Stimulated activated CD4-positive, alpha-beta T cell treated with anti-CD3 and anti-CD28 coated beads, Interleukin-15, amount 100 ng/mL, for 1 hour (primary cell): ENCODE measurements at places on chromosomes 7 and 10.

- no peak for DNase-seq
Measured at GRCh38 chr10:109358325-109358724, 565.0 kb downstream of the XPNPEP1 start.

DNA sequence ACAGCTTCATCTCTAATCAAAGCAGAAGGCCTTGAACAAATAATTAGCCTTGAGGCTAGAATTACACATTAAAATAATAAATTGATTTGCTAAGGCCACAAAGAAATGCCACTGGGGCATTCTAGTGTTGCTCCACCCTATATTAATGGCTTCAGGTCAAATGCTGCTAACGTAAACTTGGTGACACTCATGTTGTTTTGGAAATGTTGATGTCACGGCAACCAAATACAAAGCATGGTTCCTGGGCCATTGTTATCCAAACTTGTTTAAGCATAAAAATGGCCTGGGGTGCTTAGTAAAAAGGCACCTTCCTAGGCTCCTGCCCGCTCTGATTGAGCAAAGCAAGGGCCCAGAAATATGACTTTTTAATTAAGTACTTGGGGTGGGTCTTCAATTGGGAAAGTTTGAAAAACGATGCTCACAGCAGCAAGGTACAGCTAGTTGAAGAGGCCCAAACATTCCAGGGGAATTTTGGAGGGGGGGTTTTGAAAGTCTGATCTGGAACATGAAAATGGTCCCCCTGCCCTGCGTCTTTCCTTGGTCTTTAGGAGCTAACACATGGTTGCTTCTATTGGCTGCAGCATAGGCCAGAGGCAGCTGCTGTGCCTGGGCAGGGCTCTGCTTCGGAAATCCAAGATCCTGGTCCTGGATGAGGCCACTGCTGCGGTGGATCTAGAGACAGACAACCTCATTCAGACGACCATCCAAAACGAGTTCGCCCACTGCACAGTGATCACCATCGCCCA lies 67.8 kb downstream of the ABCC2 start:
- DNase-seq, result no peak

- no peak for DNase-seq
Measured at GRCh38 chr7:70263471-70264255, 665.4 kb downstream of the AUTS2 start.

DNA sequence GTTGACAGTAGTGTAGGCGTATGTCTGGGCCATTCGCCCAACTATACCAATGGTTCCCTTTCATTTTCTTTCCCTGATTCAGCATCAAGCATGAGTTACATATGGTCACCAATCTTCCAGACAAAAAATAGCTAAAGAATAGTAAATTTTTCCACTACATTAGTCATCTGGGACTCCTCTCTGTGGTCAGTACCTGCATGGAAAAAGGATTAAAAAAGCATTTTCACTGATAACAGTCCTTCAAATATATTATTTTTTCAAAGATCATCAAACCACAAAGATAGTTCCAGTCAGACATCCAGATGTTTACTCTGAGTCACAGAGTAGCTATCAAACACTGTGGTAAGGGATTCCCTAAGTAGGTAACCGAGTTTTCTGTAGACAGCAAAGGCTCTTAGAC lies 302.6 kb upstream of the SEMA3D start:
- no peak for DNase-seq

DNA sequence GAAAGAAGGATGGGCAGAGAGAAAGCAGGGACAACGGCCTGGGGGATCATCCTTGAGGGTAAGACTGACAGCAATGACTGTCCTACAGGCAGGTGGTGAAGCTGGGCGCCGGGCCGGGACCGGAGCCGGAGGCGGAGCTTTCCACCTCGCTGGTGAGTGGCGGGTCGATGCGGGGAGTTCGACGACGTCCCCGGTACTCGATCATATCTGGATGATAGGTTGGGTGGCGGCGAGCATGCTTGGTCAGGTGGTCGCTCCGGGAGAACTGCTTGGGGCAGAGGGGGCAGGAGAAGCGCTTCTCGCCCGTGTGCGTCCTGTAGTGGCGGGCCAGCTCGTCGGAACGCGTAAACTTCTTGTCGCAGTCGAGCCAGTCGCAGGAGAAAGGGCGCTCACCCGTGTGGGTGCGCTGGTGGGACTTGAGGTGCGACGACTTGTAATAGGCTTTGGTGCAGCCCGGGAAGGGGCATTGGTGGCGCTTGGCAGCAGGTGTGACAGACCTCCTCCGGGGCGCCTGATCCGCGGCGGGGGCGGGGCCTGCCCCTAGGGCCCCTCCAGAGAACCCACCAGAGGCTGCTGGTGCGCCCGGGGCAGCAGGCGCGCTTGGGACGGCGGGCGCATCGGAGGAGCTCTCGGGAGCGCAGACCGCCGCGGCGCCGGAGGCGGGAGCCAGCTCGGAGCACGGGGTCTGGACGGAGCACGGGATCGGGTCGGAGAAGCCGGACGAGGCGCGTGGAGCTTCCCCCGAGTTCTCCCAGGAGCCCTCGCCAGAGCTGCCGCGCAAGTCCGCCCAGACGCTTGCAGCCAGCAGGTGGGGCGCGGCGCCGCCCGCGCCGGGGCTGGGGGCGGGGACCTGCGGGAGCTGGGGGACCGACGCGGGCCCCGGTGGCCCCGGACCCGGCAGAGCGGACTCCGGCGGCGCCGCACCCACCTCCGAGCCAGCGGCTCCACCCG lies 752 bp downstream of the KLF14 start:
- DNase-seq, result peak; percentile 16

DNA sequence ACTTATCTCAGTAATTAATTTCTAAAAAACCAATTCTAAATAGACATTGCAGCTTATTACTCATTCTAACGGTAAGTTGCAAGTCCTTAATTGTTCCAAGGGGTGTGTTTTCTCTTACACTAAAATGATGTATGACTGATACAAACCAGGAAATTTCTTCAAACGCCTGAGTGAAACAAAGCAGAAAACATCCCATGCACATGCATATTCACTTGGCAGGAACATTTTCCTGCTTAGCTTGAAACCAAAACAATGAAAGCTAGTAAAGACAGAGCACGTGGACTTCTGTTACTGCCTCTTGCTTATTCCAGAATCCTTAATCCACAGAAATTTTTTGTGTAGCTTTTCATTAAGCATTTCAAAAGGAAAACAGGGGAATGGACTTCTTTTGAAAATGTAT lies 187.7 kb downstream of the MTERF1 start:
- no peak for DNase-seq

GRCh38 chr7:150383710-150384397 lies 4.7 kb downstream of the ZNF775 start:
- DNase-seq, result no peak

DNA sequence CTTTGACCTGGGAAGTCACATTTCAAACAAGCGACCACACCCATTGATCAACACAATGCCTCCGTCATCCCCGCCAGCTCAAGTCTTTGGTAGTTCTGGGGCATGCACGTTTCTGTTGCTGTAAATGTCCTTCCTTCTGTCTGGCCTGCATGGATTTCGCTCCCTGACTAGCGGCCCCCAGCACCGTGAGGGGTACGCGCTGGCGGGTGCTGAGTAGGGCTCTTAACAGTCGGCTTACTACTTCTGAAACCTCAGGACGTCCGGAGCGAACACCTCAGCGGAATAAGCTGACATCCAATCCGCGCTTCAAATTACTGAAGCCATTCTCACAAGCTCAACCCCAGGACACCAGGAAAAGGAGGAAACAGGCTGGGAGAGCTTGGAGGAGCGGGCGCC lies 505 bp downstream of the NUDCD3 start:
- DNase-seq, result peak; percentile 19

DNA sequence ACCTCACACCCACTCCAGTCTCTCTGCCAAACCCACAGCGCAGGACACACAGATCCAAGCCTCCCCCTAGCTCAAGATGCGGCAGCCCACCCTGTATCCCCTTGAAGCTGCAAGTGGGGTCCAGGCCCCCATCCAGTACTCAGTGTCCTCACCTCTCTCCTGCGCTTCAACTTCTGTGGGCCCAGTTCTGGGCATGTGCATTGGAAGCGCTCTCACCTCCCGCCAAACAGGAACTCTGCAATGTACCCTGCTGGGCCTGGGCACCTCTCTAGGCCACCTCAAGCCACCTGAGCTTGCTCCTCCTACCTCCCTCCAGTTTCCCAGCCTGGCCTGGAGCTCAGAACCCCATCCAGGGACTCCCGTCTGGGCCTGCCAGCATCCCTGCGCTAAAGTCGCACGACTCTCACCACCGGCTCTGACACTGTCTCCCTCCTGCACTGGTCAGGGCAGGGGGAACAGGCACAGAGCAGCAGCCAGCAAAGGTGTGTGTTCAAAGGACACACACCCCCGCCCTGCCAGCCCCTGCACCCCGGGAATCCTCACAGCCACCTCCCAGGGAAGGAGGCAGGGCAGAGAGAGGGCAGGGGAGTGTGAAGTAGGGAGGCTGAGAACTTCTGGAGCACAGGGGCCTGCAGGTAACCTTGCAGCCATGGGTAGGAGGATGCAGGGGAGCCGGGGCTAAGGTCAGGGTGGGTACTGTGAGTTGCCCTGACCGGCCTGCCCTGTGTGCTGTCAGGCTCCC lies 51.7 kb upstream of the MSMB start:
- no peak for DNase-seq

DNA sequence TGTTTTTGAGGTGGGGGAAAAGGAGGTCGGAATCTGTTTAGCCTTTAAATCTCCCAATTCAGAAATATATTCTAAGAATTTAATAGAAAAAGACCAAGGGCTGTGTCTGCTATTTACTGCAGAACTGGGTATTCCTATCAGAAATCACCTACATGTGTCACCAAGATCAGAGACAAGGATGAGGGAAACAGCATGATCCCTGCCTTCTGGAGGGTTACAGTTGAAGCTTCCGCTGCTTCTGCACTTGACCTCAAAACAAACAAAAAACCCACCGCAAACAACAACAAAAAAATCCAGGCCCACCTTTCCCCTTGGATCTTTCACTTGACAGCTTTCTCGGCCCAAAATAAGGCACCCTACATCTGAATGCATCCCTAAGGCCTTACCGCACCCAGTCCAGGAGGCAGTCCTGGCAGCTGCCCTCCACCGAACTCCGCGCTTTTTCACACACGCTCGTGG lies 750 bp upstream of the CDK14 start:
- no peak for DNase-seq

GRCh38 chr7:139034336-139034735 lies 1.5 kb downstream of the ZC3HAV1L start:
- DNase-seq, result no peak

DNA sequence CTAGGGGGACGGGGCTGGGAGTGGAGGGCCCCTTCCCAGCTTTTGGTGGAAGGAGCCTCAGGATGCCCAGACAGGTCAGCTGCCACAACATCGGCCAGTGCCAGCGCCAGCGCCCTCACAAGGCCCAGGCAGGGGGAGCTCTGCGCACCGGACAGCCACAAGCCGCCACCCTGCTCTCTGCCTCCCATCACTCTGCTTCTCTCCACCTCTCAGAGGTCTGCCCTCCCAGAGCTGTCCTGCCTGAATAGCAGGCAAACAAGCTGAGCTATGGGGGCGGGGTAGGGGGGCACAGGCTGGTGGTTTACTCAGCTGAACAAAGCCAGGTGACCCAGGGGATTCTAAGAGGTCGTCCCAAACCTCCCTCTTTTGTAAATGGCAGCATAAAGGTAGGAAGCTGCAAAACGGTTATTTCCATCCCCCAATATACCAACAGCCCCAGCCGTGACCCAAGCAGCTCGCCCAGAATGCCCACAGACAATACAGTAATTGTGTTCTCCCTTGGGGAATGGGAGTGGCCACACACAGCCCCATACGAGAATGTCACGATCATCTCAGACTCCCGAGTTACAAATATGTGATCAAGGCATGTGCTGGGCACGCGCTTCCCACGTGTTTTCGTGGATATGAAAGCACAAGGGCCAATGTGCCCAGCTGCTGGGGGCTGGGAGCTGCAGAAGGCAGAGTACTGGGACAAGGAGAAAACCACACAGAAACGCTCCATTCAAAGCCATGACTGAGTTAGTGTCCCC lies 19.7 kb downstream of the FAM53B start:
- no peak for DNase-seq

DNA sequence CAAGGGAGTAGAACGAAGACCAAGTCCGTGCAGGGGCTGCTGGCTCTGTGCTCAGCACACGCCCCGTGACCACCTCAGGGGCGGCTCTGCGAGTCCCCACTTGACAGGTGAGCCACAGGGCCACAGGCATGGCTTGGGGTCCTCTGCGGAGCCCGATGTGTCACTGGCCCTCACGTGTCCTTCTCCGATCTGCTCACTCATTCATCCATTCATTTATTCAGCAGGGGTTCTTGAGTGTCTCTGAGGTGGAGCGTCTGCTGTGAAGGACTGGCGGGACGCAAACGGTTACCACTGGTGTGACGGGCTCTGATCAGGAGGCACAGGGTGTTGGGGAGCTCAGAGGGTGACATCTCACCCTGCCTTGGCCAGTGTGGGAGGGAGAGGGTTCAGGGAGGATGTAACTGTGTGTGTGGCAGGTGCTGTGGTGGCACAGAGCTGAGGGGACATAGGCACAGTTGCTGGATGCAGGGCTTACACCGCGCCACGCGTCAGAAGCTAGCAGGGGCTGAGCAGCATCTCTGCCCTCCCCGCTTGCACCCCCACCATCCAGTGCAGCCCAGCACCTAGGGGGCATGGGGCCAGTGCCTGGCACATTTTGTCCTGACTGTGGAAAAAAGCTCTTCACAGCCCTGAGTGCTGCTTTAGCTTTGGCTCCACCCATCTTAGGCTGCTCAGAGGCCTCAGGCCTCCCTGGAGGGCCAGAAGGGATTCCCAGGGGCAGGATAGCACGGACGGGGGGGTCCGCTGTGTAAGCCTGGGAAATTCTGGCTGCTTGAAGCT lies 116.8 kb downstream of the LHPP start:
- no peak for DNase-seq

- no peak for DNase-seq
Measured at GRCh38 chr10:18473424-18474117, 177.8 kb downstream of the NSUN6 start.

DNA sequence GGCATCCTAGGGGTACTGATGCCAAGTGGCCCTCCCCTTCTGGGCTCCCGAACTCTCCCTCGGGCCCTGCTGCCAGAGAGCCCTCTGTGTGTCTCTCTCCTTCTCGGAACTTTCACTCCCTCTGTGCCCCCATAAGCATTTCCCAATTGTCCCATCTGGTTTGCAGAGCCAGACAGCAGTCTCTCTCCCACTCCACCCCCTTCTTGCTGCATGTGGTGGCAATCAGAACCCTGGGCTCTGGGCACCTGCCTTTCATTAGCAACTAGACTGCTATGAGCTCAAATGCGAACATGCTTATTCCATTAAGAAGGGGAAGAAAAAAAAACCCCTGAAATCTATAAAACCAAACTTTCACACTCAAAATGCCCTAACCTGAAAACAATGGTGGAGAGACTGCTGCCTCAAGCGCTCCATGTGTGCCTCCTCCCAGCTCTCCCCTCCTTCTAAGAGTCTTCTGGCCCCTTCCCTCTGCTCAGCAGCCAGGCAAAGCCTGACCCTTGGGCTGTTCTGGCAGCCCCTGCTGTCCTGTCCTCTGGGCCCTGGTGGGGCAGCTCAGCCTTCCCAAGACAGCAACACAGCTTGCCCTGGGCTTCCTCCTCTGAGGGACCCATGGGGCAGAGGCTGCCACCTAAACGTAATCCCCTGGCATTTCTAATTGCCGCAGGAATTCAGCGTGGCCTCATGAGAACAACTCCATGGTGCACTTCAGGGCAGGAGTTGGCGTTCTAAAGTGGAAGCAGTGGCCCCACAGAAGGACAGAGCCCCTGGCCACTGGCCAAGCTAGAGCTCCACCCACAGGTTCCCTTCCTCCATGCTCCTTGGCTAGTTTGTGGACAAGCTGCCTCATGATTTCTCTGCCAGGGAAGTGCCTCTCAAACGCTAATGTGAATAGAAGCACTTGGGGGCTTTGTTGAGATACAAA lies 415.4 kb downstream of the PLXNA4 start:
- no peak for DNase-seq

GRCh38 chr10:43120929-43121314 lies 17.3 kb upstream of the CSGALNACT2 start:
- peak; percentile 22 for DNase-seq
